Renal pelvis (tissue), 12 donors: ENCODE measurements at places on chromosomes 6 and 20. TPM values are rescaled to one million over a fixed set of nuclear protein-coding genes. Genes with fewer than 3 reads are reported as not detected.
A peak's percentile ranks its signal among the peaks of the same experiment; 100 is the strongest.

- DNase-seq = no peak
Measured at GRCh38 chr6:29602564-29603361, 17.8 kb downstream of the OR2H2 start.

GRCh38 chr6:44096612-44097011, 30.6 kb downstream of the MRPL14 start:
- peak; percentile 61 for DNase-seq

- DNase-seq = no peak
Measured at GRCh38 chr6:125356884-125357283, 55.1 kb upstream of the HDDC2 start.

- no peak for DNase-seq
Measured at GRCh38 chr6:147750413-147750812, 241.9 kb downstream of the SAMD5 start.

GRCh38 chr6:2900821-2901644, 2.1 kb downstream of the SERPINB9 start:
- DNase-seq = no peak

- no peak for DNase-seq
Measured at GRCh38 chr6:91822581-91822980, 1235.7 kb upstream of the MAP3K7 start.

GRCh38 chr6:3957321-3957720, 108.1 kb downstream of the FAM50B start:
- no peak for DNase-seq

GRCh38 chr6:8321671-8322404, 113.5 kb downstream of the SLC35B3 start:
- DNase-seq = no peak

DNA sequence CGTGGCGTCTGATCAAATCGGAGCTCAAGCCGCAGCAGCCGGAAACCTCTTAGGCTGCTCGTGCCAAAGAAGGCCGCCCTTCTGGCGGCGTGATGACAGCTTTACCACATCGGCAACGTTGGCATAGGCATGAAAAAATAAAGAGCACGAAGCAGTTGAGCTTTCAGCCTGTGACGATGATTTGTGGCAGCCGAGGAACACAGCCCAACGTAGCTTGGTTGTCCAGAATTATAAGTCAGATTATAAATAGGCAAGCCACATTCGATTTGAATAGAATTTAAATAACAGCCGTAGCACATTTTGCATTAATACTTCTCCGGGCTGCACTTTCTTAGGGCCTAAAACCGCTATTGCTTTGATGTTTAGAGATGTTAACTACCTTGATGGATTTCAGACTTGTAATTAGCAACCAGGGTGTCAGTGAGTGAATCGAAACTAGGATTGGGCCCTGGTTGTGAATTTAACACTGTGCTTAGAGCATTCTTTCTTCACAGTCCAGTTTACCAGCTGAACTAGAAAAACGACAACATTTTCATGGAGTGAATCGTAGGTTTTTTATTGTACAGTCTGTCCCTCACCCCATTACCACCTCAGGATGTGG, 864 bp upstream of the BCLAF1 start:
- peak; percentile 64 for DNase-seq

DNA sequence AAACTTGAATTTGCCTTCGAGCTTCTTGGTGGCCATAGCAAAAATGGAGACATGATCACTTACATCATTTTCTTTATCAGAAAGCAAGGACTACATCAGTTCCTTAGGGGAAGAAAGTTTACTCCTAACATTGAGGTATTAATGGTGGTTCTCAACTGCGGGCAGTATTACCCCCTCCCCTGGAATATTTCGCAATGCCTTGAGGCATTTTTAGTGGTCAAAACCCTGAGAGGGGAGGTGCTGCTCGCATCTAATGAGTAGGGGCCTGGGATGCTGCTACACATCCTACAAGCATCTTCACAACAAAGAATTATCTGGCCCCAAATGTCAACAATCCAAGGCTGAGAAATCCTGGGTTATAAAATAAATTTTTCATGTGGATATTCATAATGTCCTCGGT, 222.2 kb upstream of the TSHZ2 start:
- no peak for DNase-seq

DNA sequence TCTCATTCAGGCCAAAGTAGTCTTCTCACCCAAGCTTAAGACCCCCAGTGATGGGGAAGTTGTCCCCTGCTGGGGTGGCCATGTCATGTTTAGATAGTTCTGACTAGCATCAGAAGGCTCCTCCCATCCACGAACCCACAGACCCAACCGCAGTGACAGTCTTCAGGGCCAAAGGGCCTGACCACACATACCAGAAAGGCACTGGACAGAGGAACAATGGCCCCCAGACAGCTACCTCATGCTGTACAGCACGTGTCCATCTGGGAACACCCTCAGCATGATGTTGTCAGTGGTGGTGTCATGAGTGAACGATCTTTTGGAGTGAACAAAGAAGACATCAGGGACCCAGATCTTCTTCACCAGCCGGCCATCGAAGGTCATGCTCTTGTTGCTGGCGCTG, 46.3 kb downstream of the GABRR2 start:
- DNase-seq = no peak

GRCh38 chr6:142845624-142846458, 99.1 kb downstream of the HIVEP2 start:
- DNase-seq = peak; percentile 89

DNA sequence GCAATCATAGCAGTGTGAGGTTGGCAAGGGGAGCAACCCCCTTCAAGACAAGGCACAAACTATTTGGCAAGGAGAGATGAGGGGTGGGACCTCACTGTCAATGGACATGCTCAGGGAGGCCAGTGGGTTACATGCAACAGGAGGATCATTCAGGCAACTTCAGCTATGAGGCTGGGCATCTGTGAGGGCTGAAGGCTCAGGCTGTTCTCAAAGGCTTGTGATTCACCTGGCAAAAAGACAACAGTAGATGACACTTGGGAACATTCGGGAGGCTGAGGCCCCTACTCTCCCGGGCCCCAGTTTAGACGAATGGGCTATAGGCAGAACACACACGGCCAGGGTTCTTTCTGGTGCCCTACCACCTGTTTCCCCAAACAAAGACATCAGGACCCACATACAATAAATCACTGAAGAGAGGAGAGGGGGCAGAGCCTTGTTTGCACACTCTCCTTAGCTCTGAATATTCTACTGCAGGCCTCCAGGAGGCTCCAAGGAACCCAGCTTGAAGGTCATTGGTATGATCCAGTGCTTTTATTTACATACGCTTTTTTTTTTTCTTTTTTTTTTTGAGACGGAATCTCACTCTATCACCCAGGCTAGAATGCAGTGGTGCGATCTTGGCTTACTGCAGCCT, 7.9 kb downstream of the TUBB start:
- no peak for DNase-seq

DNA sequence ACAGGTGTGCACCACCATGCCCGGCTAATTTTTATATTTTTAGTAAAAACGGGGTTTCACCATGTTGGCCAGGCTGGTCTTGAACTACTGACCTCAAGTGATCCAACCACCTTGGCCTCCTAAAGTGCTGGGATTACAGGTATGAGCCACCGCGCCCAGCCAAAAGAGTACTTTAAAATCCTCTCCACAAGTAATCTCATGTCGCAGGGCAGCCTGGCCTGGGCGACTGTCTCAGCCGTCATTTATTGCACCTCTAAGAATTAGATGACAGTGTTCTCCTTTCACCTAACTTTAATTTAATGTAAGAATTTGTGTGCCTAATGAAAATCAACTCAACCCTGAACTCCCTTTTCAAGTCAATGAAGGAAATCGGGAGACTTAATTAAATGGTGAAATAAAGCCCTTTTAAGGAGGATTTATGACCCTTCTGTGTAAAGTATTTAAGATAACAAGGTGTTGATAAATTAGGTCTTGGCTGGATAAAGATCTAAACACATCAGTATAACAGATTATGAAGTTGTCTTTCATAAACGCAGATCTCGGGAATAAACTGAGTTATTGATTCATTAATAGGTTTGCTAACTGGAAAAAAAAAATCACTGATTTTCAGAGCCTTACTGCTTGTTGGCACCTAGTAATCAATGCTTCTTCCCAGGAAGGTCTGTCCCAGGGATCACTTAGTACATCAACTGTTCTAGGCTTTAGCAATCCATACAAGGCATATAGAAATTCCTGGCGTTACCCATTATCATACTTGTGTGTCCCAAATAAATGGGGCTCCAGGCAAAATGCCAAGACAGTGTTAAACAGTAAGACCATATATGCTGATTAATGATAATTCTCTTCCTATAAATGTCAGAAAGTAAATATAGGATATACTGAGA, 209.3 kb downstream of the GMDS start:
- DNase-seq = peak; percentile 68

DNA sequence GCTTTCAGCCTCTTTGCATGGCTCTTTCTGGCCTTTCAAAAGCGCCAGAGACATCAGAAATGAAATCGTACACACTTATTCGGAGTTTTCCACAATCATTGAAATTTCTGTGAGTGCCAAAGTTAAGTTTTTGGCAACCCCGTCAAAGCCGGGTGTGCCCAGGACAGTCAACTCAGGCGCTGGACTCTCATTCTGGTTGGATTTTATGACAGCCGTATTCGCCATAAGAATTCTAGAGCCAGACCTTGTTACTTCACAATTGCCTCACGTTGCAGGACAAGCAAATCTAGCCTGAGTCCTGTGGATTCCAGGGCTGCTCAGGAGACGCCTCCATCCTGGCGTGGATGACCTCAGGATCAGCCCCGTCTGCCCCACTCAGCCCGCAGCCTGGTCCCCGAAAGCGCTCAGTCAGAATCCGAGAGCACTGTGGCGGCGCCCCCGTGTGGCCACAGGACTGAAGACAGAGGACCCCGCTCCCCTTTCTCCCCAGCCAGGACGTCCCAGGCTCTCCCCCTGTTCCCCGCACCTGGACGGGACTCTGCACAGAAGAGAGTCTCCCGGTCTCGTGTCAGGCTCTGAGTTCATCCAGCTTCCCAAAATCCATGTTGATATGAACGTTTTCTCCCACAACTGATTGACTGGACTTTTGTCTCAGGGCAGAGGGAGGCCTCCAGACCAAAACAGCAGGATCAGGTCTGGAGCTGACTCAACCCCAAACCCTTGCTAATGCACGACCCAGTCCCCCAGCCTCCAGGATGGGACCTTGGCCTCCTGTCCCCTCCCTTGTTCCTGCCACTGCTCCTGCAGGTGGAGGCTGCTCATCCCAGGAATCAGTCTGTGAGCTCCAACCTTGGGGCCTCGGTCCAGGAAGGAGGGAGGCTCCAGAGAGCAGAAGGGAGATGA, 38.2 kb downstream of the MICA start:
- peak; percentile 24 for DNase-seq

DNA sequence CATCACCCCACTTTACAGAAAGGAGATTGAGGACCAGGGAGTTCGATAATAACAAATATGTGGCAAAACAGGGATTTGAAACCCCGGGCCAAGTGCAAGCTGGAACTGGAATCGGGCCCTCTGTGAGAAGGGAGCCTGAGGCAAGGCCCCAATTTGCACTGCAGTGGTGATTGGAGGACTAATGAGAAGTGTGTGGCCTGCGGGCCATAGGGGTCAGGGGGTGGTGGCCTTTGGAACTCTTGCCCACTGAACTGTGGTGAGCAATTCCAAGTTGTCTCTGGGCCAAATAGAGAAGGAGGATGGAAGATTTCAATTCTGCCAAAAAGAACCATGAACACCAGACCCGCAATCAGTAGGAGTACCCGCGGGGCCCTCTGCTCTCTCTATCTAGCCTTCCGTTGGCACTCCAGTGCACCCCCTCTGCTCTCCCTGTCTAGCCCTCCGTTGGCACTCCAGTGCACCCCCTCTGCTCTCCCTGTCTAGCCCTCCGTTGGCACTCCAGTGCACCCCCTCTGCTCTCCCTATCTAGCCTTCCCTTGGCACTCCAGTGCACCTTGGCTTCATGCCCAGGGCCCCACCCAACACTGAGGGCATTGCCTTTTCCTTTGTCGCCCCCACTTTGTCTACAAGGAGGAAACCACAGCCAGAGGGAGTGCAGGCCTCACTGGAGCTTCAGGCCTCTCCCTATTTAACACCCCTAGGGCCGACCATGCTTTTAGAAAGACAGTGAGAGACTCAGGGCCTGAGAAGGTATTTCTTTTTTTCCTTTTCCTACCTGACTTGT, 6.0 kb upstream of the PTPRA start:
- DNase-seq = no peak

- no peak for DNase-seq
Measured at GRCh38 chr6:36563237-36563927, 16.1 kb upstream of the STK38 start.

GRCh38 chr6:164859816-164860215, 449.6 kb downstream of the C6orf118 start:
- DNase-seq = no peak

DNA sequence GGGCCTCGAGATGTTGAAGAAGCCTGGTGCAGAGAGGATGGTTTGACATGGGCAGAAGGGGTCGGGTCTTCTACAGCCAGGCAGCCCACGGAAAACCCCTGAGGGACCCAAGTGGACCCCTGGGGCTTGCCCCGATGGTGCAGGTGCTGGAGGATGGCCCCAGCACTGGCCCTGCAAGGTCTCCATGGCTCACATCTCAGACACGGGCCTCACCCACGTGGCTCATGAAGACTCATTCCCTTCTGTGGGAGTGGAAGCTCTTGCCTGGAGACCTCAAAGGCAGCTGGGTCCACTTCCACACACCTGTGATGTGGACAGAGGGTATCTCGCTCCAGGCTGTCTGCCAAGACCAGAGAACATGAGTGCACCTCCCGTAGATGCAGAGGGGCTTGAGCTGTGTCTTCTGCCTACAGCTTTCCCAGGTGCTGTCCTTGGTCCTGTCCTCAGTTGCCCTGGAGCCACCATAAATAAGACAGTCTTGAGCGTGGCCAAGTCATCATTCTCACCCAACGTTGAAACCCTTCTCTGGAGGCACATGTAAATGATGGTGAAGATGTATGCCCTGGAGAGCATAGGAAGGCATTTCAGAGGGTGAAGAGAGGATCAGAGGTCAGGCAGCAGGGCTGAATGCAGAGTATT, 108.0 kb downstream of the SYNDIG1 start:
- DNase-seq = no peak

The TMEM74B gene
- polyA plus RNA-seq = 5.7 TPM

The EPHA7 gene
- polyA plus RNA-seq = 38.3 TPM

The OR2B6 gene
- polyA plus RNA-seq = not detected

The TPD52L1 gene
- polyA plus RNA-seq = 95.4 TPM

The C6orf15 gene
- polyA plus RNA-seq = not detected

The SNAP25 gene
- 6.1 TPM for polyA plus RNA-seq

The SLPI gene
- not detected for polyA plus RNA-seq

The KDM1B gene
- 19.4 TPM for polyA plus RNA-seq

The CDSN gene
- 0.06 TPM for polyA plus RNA-seq

The CFAP206 gene
- polyA plus RNA-seq = 4.2 TPM

The MUCL3 gene
- 0.09 TPM for polyA plus RNA-seq

The OPRM1 gene
- polyA plus RNA-seq = not detected
